ENCODE measurements at places on chromosomes 1 and 21.

DNA sequence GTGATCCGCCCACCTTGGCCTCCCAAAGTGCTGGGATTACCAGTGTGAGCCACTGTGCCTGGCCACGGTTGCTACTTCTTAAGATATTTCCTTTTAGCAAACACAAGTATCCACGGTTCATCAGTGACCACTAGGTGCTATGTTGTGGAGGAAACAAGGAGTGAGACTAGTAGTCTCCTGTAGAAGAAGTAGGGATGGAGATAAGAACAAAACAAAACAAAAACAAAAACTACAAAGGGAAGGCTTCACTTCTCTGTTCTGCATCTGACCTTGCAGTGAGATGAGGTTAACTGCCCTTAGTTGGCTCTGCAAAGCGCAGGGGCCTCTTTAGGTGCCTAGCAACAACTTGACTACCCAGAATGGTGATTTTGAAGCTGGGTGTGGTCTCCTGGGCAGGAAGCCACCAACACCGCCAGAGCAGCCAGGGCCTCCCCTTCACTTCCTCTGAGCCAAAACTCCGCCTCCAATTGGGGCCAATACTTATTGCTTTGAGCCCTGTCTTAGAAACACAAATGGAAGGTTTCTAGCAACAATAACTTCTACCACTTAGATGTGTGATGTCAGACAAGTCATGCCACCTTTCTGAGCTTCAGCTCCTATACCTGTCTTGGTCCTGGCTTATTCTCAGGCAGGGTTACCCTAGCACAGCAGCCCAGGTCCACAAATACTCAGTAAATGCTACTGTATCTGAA lies 12.8 kb upstream of the CDC42 start:
- peak; percentile 24 for DNase-seq

DNA sequence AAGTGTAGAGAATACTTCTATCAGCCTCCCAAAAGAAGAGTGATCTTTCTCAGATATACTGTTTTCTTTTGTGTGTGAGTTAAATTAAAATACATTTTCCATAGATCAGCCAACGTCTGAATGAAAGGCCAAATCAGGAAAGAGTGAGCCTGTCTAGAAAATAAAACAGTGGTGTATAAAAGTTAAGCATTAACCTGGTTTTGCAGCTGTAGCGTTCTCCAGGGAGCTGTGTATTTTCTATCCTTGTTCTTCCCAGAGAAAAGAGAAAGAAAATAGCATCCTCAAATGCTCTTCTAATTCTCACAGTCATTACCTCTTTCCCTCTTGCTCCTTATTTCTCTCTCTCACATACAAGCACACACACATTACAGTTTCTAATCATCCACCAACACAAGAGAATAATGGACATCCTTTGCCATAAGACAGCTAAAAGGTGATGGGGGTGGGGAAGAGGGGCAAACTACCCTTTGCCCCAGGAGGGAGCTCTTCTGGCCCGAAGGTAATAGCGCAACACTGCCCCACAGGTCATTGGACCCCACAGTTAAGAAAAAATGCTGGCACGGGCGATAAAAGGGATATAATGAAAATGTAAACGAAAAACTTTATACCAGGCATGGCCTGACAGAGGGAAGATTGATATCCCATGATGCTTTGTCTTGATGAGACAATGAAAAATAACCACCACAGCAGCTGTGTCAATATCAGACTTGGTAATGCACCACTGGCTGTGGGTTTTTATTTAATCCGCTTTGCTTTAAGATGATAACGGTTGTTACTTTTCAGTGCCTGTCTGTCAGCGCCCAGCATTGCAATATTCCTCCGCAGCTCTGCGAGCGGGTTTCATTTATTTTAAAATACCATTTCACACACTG lies 150.3 kb downstream of the NUF2 start:
- DNase-seq = peak; percentile 82

DNA sequence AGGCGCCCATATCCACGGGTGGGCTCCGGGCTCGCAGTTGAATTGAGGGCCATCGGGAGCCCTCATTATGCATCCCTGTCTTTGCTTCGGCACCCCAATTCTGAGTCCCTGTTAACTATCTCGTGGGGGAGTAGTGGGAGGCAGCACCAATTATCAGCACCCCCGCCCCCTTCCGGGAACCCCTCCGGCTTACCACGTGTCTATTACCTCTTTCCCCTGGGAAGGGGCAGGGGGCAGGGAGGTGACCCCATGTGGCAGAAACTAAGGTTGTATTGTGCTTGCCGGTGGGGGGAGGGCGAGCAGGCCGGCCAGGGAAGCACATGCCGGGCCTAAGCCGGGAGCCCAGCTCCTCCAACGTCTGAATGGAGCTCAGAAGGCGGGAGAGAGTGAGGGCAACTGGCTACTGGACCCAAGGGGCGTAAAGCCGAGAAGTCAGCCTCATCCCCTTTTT lies 1.0 kb downstream of the LIN28A start:
- DNase-seq = no peak

GRCh38 chr1:3465091-3465934 lies 10.8 kb downstream of the ARHGEF16 start:
- no peak for DNase-seq

DNA sequence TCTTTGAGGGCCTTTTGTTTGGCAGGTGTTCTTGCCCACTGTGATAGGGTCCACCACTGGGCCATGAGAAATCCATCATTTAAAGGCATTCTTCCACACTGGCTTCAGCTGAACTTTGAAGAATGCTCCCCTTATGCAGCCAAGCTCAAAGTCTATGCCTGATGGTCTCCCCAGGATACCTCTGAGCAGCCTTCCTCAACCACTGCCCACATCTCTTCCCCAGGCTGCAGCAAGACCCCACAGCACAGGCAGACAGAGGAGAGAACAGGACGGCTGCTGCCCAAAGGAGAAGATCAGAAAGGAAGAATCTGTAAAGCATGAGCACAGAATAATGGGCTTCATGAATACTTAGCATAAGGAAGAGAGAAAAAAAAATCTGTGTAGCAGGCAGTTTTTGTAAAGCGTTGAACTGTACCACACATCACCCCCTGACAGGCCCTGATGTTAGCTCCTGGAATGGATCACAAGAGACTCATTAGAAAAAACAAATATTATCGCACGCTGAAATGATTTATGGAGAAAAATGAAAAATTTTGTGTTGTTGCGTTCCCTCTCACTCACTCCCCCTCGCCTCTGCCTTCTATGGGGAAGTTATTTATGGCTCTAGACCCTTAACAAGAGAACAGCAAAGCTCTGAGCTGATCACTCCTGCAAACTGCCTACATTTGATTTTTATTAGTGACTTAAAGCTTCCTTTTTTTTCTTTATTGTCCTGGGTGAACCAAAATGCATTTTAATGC lies 134.1 kb downstream of the TMEM53 start:
- DNase-seq = no peak

GRCh38 chr1:227035316-227035715 lies 95.2 kb downstream of the COQ8A start:
- DNase-seq = no peak

GRCh38 chr1:214506972-214507431 lies 44.4 kb downstream of the PTPN14 start:
- DNase-seq = no peak

- peak; percentile 77 for DNase-seq
These were observed 925 bp upstream of the ARHGEF10L start for GRCh38 chr1:17538428-17539117.

- no peak for DNase-seq
These were observed 27.3 kb downstream of the EIF4G3 start for GRCh38 chr1:21149430-21149854.

DNA sequence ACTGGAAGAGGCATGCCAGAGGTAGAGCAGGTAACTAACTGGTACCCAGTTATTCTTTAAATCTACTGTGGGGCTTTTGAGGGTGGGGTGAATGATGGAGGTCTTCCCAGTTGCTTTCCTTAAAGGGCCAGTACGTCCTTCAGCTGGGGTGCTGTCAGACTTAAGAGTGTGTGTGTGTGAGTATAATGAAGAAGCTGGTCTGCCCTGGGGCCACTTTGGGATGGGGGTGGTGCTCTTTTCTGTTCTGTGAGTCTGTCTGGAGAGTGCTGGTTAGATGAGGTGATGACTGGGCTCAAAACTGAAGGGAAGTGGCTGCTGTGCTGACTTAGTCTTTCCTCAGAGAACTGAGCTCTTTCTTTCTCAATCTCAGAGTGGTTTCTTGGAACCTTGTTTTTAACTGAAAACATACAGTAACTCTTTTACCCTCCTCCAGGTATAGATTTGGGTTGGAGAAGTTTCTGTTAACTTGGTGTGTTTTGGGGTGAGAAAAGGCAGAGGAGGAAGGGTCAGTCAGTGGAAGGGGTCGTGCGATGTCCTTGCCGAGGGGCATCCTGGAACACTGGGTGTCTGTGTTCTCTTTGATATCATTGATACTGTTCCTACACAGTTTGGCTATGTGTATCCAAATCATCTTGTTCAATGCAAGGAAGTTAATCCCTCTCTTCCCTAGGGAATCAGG lies 746 bp downstream of the MACF1 start:
- DNase-seq = no peak

DNA sequence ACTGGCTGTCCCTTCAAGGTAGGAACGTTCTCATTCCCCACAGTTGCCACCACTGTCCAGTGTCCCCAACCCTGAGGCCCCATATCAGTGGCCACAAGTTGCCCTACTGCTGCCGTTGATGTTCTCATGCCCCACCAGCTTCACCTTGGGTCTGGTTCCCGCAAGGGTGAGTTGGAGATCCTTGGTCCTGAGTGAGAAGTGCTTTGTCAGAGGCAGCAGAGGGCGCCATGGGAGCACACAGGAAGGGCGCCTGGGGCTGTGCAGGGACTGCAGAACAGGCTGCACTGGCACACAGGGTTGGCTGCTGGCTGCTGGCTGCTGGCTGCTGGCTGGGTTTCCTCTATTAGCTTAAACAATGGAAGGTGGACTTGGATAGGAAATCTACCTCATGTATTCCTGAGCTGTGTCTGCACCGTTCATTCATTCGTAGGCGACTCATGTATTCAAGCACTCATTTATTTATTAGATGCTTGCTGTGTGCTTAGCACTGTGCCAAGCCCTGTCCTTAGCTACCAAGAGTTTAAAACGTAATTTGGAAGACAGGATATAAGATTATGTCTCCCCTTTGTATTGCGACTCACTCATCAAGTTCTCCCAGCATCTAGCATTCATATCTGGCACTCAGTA lies 2.1 kb upstream of the S100A9 start:
- DNase-seq = no peak

DNA sequence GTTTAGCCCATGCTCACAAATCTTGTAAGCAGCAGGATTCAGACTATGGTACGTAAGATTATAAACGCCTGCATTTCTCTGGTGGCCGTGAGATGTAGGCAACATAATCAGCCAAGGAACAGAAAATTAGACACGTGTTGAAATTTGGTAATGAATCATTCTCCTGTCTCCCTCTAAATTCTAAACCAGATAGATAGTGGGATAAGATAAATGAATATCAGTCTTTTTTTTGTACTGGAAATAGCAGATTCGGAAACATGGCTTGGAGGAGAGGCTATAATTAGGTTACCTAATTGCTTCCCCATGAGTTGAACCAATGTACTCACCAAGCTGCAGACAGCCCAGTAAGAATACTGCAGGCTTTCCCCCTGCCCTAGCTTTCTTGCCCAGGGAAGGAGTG lies 172.3 kb downstream of the TGFB2 start:
- no peak for DNase-seq

GRCh38 chr21:42844411-42845113 lies 34.8 kb downstream of the WDR4 start:
- no peak for DNase-seq

DNA sequence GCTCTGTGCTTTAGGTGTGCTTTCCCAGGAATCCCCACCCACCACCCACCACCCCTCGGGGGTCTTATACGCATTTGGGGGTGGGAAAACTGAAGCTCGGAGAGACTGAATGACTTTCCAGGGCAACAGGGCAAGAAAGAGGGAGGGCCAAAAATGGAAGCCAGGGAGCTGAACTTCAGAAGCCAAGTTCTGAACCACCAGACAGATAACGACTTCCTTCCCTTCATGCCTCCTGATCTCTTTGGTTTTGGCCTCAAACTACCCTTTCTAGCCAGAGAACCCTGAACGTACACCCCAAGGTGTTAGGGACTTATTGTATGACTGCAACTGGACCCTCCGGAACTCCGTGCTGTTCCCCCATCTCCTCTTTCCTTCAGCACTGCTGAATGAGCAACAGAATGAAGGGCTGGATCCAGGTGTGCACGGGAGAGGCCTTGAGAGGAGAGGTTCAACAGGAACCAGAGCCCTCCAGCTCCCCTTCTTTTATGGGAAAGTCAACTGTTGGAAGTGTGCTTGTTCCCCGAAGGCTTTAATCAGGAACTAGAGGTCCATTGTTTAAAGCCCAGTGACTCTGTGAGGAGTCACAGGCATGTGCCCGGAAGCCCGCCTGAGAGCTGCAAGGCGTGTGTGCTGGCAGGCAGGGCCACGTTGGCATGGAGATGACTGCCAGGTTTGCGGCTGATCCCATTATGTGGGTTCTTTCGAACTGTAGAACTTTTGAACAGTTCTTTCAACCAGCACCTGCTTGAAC lies 3.1 kb downstream of the BACE2 start:
- DNase-seq = no peak

DNA sequence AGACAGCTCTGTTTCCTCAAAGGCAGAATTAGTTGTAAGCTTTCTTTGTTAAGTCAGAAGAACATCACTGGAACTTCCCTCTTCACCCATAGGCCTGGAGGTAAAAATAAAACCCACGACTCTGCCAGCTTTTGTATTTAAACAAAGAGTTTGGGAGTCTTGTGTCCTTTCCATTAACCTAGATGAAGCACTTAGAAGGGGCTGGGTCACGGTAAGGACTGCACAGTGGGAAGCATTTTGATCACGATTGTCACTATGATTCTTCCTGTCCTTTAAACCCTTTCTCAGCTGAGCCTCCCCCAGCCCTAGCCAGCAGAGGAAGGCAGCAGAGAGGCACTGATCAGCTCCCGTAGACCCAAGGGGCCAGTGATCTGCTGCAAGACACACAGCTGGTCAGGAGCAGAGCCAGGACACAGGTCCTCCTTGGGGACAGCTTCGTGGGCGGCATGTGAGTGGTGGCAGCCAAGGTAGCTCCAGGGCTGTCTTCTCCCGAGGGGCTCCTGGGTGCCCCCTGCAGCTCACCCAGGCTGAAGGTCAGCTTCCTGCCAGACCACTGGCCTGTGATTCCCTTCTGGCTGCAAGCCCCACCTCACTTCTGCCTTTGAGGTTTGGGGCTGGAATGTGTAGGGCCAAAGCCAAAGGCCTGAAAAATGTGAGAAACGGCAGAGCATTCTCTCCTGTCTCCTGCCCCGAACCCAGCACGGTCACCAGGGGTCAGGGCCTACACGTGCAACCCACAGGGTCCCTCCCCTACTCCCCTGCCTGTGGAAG lies 4.0 kb upstream of the LAPTM5 start:
- DNase-seq = no peak

- DNase-seq = no peak
These were observed 4.6 kb downstream of the TMEM63A start for GRCh38 chr1:225877580-225877979.

DNA sequence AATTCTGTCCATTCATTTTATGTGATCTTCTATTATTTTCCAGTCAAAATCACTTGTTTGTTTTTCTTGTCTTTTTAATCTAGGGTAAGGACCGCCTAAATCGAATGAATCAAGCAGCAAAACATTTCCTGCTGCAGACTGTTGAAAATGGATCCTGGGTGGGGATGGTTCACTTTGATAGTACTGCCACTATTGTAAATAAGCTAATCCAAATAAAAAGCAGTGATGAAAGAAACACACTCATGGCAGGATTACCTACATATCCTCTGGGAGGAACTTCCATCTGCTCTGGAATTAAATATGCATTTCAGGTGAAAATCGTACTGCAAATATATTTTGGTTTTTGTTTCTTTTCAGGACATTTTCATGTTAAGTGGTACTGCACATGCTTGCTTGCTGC lies 20.5 kb downstream of the CLCA4 start:
- no peak for DNase-seq
